ENCODE measurements at places on chromosomes 7 and 10. TPM values are rescaled to one million over a fixed set of nuclear protein-coding genes. Genes with fewer than 3 reads are reported as not detected.

DNA sequence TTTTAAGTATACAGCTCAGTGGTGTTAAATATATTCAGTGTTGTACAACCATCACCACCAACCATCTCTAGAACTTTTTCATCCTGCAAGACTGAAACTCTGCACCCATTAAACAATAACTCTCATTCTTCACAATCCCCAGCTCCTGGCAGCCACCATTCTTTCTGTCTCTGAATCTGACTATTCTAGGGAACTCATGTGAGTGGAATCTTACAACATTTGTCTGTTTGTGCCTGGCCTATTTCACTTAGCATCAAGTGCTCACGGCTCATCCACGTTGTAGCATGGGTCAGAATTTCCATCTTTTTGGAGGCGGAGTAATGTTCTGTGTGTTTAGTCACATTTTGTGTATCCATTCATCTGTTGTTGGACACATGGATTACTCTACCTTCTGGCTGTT, 40.8 kb upstream of the PFKFB3 start:
- no peaks in the 10 kb centered on the region for H3K27me3 ChIP-seq
- peak overlapping the region; percentile 31 for H3K27ac ChIP-seq
- no peak for DNase-seq

DNA sequence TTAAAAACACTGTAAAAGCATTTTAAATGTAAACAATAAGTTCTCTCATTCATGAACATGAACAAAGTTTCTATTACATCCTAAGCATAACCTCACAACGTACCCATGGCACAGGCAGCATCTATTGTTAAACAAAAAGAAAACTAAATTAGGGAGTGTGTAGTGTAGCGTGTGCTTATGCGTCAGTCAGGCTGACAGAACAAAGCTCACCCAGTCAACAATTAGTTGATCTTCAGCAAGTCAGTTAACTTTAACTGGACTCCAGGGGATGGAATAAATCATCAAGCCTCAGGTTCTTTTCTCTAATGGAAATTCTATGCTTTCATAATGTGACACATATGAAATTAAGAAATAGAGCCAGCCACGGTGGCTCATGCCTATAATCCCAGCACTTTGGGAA, 91.6 kb upstream of the ODAD2 start:
- H3K27me3 ChIP-seq = no peaks in the 10 kb centered on the region
- H3K4me3 ChIP-seq = no peak overlapping the region
- no peak overlapping the region for H3K27ac ChIP-seq
- DNase-seq = no peak

DNA sequence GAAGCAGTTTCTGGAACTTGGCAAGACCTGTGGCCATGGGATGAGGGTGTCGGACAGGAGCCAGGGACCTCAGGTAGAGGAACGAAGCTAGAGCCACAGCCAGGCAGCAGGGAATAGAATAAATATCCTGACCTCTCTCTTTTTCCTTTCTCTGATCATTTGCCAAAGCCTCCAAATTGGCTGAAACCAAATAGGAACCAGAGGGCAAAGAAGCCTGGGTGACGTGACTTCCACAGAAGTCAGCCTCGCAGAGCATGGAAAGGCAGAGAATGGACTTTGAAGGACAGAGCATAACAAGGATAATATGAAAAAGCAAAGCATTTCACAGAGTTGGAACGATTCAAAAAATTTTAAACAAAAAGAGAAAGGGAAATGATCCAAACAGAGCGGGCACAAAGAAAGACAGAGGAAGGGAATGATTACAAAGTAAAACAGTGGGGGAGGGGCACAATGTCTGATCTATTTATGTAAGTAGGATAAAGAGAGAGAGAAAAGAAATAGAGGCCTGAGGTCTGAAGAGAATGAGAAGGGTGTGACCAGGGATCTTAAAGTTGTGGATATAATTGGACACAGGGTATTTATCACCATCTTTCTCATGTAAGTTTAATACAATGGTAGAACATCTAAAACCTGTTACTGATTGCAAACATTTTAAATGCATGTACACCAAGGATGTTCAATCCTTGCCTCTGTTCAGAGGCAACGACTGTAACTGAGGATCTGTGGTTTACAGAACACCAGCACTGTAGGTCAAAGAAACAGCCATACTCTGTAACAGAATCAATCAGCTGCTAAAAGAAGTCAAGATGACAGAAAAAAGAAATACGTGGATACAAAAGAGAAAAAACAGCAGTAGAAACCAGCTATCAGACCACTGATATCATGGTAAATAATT, 4.5 kb upstream of the ZEB1 start:
- H3K4me3 ChIP-seq = no peak overlapping the region
- peaks cover 19% of the 10 kb centered on the region for H3K4me1 ChIP-seq
- no peaks in the 10 kb centered on the region for H3K27me3 ChIP-seq
- H3K36me3 ChIP-seq = peaks cover 4% of the 10 kb centered on the region

NAT16 gene
- total RNA-seq = not detected

TUBAL3 gene
- not detected for total RNA-seq

OPN1SW gene
- not detected for total RNA-seq

Data from activated CD8-positive, alpha-beta T cell treated with anti-CD3 and anti-CD28 coated beads for 36 hours (primary cell).